Pulmonary artery endothelial cell (primary cell): ENCODE measurements at places on chromosomes 7 and 10. TPM values are rescaled to one million over a fixed set of nuclear protein-coding genes. Genes with fewer than 3 reads are reported as not detected.

Gene PLA2G12B
- not detected in 2 replicates for total RNA-seq

Gene SLC26A3
- total RNA-seq: not detected in 2 replicates

Gene ZNF727
- not detected in 2 replicates for total RNA-seq

DNA sequence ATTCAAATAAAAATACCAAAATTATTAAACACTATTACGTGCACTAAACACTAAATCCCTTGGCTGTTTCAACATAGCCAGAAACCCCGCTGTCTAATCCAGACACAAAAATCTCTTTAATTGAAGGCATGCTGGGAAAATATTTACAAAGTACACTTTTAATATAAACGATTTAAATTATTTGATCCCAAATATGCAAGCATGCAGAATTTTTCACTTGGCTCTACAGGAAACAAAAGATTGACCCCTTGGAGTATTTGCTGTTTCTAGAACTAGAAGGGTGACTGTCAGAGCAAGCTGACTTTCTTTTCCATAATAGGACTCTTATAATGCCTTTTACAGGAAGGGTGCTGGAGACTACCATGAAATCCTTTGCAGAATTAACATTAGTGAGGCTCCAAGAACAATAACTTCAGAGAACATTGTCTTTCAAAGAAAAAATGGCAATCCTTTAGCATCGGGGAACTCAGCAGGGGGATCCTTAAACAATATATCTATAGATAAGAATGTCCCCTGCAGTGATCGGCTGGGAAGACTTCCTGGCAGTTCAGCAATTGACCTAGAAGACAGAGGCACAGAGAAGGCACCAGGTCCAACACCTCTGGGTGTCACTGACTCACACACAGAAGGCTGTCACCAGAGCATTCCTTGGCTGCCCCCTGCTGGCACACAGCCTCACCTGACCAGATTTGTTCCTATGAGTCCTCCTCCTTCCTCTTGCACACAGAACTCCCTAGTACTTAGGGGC is 55.8 kb upstream of the MRLN start:
- peak; percentile 26 for DNase-seq

- DNase-seq: no peak
These were observed 274.2 kb downstream of the ELMO1 start for GRCh38 chr7:37174460-37174859.
